ENCODE measurements at places on chromosomes 7 and 10.
A peak's percentile ranks its signal among the peaks of the same experiment; 100 is the strongest.

DNA sequence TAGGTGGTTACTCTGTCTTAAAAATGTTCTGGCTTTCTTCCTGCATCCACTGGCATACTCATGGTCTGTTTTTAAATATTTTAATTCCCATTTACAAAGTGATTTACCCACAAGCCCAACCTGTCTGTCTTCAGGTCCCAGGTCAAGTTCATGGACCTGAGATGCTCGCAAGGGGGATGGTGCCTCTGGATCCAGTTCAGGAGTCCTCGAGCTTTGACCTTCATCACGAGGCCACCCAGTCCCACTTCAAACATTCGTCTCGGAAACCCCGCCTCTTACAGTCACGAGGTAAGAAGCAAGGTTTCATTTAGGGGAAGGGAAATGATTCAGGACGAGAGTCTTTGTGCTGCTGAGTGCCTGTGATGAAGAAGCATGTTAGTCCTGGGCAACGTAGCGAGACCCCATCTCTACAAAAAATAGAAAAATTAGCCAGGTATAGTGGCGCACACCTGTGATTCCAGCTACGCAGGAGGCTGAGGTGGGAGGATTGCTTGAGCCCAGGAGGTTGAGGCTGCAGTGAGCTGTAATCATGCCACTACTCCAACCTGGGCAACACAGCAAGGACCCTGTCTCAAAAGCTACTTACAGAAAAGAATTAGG is 8.7 kb downstream of the ZKSCAN1 start:
- no peak for DNase-seq

GRCh38 chr10:104045151-104046089 is 40.3 kb downstream of the COL17A1 start:
- peak; percentile 8 for DNase-seq

GRCh38 chr10:26621243-26621888 is 76.1 kb upstream of the PDSS1 start:
- no peak for DNase-seq

DNA sequence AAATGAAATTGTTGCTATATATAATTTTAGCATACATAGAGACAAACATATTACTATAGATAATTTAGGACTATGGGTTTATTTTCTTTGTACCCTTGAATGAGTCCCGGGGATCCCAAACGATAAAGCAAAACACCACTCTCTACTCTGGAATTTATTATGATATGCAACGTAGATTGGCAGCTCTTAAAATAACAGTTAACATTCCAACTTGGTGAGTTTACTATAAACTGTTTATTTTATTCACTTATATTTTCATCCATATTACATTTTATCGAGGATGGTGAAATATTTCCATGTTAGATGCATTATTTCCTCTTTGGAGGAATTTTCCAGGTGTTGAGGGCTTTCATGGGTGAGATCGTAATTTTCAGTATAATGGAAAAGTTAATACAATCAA is 138.7 kb upstream of the DGKB start:
- DNase-seq = no peak

DNA sequence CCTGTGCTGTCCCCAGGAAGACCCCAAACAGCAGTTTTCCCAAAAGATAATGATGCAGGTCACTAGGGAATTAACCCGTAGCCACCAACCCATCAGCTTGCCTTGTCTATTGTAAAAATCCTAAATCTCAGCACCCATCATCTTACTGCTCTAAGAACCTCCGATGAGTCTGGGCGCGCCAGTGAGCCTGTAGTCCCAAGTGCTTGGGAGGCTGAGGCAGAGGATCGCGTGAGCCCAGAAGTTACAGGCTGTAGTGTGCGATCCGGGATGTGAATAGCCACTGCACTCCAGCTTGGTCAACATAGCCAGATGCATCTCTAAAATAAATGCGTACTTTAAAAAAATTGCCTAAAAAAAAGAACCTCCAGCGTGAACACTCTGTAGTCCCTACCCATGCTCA is 951 bp downstream of the AS3MT start:
- DNase-seq = no peak
